Glutamatergic neuron (in vitro differentiated cells): ENCODE measurements at places on chromosomes 2 and 18. TPM values are rescaled to one million over a fixed set of nuclear protein-coding genes. Genes with fewer than 3 reads are reported as not detected.

GRCh38 chr18:75677696-75678455 is 250.4 kb upstream of the SMIM21 start:
- H3K27me3 ChIP-seq = no peaks in the 10 kb centered on the region
- no peak for DNase-seq
- H3K4me3 ChIP-seq = no peak overlapping the region
- peaks cover 2% of the 10 kb centered on the region for H3K4me1 ChIP-seq
- no peaks in the 10 kb centered on the region for H3K36me3 ChIP-seq
- H3K27ac ChIP-seq = no peak overlapping the region

DNA sequence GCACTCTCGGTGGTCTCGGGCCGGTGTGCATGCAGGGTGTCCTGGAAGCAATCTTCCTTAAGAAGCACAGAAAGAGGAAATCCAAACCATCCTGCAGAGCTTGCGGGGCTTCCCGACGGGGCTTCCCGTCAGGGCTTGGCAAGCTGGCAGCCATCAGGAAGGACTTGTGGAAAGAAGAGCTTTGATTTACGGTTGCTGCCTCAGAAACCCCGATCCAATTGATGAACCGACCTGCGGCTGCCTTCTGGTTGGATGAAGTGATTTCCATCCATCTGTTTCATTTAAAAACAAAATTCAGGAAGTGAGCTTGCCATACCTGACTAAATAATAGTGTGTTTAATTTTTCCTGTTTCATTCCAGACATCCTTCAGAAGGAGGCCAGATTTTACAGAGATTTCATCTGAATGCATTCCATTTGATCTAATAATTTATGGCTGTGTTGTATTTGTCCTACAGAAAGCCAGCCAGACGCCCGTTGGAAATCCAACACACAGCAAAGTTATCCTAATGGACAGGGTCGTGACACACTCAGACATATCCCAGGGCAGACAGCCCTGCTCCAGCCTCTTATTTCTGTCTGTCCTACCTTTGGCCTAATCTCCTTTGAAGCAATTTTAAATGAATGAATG is 141.3 kb downstream of the SEPTIN10 start:
- H3K4me3 ChIP-seq = no peak overlapping the region
- no peak for DNase-seq
- H3K27me3 ChIP-seq = peaks cover 3% of the 10 kb centered on the region
- H3K27ac ChIP-seq = no peak overlapping the region
- H3K4me1 ChIP-seq = peaks cover 15% of the 10 kb centered on the region

PLEKHA3 gene
- 26.3 TPM for total RNA-seq

- H3K36me3 ChIP-seq = peaks cover 7% of the 10 kb centered on the region
- DNase-seq = no peak
- H3K27ac ChIP-seq = no peak overlapping the region
Observed at GRCh38 chr18:47250391-47251046, 941 bp downstream of the SKOR2 start.

KIF3C gene
- 210 TPM for total RNA-seq

DNA sequence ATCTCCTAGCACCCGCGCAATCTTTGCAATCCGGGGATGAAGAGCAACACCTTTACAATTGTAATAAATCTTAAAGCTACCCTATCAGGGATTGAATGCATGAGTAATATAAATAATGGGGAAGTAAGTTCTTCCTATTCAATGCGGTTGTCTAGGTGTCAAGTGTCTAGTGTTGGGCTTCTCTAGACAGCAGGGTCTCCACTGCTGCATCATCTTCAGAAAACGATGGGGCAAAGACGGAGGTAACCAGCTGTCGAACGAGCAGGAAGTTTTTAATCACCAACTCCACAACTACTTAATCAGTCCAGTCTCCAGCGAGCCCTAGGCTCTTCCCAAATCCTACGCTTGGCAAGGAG is 573 bp downstream of the STAM2 start:
- peak overlapping the region; percentile 99 for H3K27ac ChIP-seq
- peaks cover 2% of the 10 kb centered on the region for H3K4me1 ChIP-seq
- peak overlapping the region; percentile 96 for H3K4me3 ChIP-seq
- H3K36me3 ChIP-seq = peaks cover 3% of the 10 kb centered on the region
- no peak for DNase-seq
- H3K27me3 ChIP-seq = peaks cover 7% of the 10 kb centered on the region

DNA sequence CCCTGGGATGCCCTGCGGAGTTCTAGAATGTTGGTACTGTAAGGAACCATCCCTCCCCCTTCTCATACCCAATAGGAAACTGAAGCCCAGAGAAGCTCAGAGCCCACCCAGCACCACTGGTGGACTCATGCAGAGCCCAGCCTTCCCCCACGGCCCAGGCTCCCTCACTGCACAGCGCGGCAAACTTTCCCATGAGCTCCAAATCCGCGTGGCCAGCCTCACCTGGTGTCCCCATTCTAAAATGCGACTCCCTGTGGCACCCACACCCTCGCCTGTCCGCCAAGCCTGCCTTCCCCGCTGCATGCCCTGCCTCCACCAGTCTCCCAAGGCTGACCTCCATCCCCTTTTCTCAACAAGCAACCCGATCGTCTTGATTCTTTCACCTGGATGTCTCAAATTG is 51.1 kb downstream of the PTGR3 start:
- DNase-seq = no peak
- H3K4me3 ChIP-seq = no peak overlapping the region
- H3K27me3 ChIP-seq = peaks cover 1% of the 10 kb centered on the region
- H3K27ac ChIP-seq = no peak overlapping the region
- H3K36me3 ChIP-seq = peaks cover 11% of the 10 kb centered on the region

GRCh38 chr2:28296243-28296642 is 96.4 kb upstream of the FOSL2 start:
- no peaks in the 10 kb centered on the region for H3K36me3 ChIP-seq
- no peak overlapping the region for H3K4me3 ChIP-seq
- DNase-seq = no peak
- no peaks in the 10 kb centered on the region for H3K4me1 ChIP-seq
- H3K27me3 ChIP-seq = no peaks in the 10 kb centered on the region
